Right ventricle myocardium superior (tissue), 1 donor: ENCODE measurements at places on chromosomes 12 and 14.

- DNase-seq, result no peak
These were observed 77.1 kb upstream of the DICER1 start for GRCh38 chr14:95234426-95234825.

- DNase-seq, result peak; percentile 74
These were observed 12.9 kb upstream of the CALM1 start for GRCh38 chr14:90383731-90384542.

DNA sequence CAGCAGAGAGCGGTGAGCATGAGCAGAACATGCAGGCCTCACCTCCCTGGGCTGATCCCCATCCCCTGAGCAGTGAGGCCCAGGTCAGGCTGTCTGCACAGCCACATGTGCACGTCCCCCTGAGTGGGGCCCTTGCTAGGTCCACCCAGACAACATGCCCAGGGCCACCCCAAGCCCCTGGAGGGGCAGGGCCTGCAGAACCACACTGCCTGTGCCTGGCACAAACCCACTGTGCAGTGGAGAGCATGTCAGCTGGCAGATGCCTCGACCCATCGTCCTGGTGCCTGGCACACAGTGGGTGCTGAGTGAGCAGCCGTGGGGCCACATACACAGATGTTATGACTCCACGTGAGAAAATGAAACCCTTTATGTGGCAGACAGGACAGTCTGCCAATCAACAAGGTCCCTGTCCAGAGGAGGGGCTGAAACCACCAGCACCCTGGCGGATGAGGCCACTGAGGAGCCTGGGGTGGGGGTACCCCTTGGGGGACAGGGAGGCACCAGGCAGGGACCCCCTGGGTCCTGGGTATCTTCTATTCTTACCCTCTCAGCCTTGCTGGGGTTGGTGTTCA lies 8.3 kb downstream of the ANHX start:
- DNase-seq, result no peak

GRCh38 chr12:132374612-132375445 lies 45.4 kb upstream of the GALNT9 start:
- DNase-seq, result no peak

GRCh38 chr12:41287500-41288141 lies 99.5 kb downstream of the PDZRN4 start:
- DNase-seq, result no peak

DNA sequence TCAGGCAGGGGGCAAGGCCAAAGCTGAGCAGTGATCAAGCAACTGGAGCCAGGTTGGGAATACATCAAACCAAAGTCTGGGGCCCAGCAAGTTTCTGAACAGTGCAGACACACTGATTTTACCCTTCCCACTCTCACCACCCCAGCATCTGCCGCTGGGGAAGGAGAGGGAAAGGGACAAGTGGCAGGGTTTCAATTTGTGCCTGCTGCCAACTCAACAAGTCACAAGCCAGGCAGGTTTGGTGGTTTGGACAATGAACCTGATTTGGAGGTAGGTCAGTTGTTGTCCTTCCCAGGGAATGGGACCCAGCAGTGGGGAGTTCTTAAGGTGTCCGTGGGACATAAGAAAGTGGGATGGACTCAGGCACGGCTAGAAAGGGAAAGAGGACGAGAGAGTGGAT lies 151.9 kb upstream of the NOS1 start:
- no peak for DNase-seq

DNA sequence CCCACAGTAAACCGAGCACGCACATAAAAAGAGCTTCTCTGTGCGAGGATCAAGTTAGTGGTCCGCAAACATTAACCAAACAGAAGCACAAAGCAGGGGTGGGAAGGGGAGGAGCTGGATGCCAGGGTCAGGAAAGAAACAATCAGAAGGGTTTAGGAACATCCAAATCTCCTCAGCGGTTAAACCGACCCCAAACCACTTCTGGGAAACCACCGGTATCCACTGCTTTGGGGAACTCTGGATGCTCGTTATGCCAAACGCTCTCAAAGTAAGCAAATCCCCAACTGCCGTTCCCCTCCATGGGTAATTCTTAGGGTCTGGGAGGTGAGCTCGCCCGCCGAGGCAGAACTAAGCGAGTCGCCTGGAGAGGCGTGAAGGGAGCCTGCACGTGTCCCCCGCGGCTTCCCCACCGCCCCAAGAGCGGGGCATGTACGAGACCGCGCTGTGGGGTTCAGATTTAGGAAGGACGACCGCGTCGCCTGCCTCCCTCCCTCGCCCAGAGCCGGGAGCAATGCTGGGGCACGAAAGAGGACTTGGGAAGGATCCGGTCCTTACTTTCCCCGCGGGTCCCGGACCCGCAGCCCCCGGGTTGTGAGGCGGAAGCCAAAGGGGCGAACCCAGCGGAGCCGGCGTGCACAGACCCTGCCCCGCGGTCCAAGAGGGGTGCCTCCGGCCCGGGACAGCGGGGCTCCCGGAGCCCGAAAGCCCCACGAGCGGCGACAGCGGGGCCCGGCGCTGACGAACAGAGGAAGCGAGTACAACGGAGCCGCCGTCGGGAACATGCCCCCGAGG lies 711 bp downstream of the SBNO1 start:
- DNase-seq, result peak; percentile 50

- no peak for DNase-seq
These were observed 30.8 kb downstream of the CACNA1C start for GRCh38 chr12:2083561-2083960.

DNA sequence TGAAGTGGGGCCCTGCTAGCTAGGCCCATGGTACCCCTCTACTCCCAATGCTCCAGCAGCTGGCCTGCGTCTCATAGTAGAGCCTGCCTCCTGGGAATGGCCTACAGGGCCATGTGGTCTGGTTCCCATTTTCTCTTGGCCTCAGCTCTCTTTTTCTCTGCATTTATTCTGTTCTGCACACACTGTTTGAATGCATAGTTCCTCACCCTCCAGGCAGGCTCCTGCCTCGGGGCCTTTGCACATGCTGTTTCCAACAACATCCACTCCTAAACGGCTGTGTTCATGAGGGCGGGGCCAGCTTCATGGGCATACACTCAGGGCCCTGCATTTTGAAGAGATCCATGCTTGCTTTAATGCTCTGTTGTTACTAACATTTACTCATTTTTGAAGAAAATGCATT lies 204.0 kb downstream of the ADGRD1 start:
- no peak for DNase-seq

- DNase-seq, result no peak
These were observed 18.3 kb upstream of the SLC38A2 start for GRCh38 chr12:46390881-46391280.

DNA sequence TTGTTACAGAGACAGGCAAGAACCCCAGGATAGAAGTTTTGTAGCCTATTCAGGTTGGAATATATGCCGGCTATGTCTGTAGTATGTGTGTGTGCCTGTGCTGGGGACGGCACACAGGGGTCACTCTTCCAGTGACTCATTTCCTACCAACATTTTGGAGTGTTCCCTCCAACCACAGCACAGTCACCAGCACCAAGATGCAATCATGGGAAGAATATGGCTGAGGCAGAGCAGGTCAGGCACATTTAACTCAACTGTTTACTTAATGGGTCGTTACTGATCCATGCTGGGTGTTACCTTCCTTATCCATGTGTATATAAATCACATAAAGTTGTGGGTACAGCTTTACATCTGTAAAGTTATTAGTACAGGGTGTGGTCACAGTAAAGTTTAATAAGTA lies 178.3 kb downstream of the PRKD1 start:
- DNase-seq, result no peak

GRCh38 chr14:81329640-81330381 lies 70.3 kb downstream of the STON2 start:
- no peak for DNase-seq

DNA sequence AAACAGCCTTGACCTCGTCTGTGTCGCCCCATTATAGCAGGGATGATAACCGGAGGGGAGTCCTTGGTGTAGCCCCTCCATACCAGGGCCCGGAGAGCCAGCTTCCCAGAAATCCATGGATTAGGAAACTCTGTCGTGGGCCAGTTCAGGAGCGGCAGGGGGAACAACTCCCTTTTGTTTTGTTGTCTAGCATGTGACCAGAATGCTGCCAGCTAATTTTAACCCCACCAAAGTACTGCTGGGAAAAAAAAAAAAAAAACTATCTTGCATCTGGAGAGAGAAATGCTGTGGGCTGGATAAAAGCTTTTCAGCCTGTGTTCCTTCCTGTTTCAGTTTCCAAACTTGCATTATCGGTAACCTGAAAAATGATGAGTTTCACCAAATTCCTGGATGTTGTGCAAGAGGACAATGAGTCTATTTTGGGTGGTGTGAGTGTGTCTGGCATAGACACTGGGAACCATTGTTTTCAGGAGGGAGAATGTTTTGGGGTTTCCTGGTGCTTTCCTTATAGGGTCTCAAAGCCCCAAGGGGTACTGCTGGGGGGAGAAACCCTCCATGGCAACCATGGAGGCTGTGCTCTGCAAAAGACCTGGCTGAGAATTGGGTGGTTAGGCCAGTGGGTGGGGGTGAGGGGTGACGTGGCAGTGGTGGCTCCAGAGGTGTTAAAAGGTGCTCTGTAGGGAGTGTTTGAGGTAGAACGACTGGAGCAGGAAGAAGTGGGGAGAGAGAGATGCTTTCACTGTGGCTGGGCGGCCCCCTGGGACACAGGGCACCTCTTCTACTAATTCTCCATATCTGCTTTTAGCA lies 14.9 kb upstream of the IRF2BPL start:
- DNase-seq, result peak; percentile 55

DNA sequence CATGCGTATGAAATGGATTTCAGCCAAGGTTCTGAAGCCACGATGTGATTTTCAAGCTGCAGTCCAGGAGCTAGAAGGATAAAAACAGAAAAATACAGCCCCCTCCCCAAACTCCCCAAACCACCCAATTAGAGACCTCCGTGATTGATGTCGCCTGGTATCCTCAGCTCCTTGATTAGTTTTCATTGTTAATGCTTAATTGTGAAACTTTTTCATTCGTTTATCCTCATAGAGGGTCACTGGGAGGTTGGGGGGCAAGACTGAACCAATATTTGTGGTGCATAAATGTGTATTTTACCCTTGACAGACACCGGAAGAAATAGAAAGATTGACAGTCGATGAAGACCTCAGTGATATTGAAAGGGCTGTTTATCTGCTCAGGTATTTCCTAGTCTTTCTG lies 1.6 kb downstream of the PPP4R4 start:
- DNase-seq, result no peak

- DNase-seq, result no peak
These were observed 8.1 kb downstream of the VPS37B start for GRCh38 chr12:122887819-122888212.

GRCh38 chr14:74346341-74346740 lies 1.9 kb upstream of the VRTN start:
- no peak for DNase-seq

GRCh38 chr12:116642106-116642505 lies 82.9 kb downstream of the MAP1LC3B2 start:
- no peak for DNase-seq

GRCh38 chr14:61116369-61116768 lies 135.3 kb downstream of the SLC38A6 start:
- DNase-seq, result no peak

- no peak for DNase-seq
These were observed 854.8 kb upstream of the SEL1L start for GRCh38 chr14:82388488-82388887.
